ENCODE measurements at places on chromosomes 4 and X.

- DNase-seq = no peak
Measured at GRCh38 chr4:53709693-53710092, 118.4 kb upstream of the LNX1 start.

DNA sequence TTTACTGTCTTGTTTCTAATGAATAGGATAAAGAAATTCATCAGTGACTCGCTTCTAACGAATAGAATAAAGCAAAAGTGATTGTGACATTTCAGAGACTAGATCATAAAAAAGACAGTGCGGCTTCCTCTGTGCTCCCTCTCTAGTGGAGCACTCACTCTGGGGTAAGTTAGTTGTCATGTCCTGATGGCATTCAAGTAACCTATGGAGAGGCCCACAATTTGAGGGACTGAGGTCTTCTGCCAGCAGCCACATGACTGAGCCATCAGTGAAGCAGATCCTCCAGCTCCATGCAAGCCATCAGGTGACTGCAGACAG is 72.4 kb downstream of the YIPF6 start:
- DNase-seq = no peak

DNA sequence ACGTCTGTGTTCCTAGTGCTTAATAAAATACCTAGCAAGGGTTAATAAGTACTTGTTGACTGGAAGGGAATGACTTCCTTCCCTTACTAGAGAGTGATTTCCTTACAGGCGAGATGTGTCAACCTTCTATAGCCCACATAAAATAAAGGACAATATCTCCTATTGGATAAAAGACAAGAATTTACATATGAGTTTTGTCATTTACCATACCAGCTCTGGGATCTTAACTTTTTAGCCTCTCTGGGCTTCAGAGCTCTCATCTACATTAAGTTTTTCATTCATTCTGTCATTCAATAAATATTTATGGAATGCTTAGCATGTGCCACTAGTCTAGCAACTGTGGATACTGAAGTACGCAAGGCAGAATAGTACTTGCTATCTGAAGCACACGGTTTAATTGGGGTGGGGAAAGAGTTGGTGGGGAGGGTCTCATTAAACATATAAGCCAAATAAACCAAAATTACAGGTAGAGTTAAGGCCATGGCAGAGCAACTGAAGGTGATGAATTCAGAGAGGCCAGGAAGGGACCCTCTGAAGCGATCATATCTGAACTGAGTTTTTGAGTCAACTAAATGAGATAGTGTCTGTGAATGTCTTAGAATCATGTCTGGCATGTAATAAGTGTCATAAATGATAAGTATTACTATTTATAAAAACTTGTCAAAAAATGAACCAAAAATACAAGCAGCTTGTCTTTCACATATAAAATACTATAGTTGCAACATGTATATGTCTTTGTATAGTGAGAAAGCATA is 91.6 kb upstream of the BMP2K start:
- DNase-seq = no peak

- DNase-seq = no peak
Measured at GRCh38 chr4:114284629-114285028, 305.2 kb upstream of the ARSJ start.

- no peak for DNase-seq
Measured at GRCh38 chr4:41332510-41333054, 75.9 kb downstream of the UCHL1 start.

- DNase-seq = no peak
Measured at GRCh38 chr4:164937576-164938270, 39.7 kb downstream of the TRIM61 start.

DNA sequence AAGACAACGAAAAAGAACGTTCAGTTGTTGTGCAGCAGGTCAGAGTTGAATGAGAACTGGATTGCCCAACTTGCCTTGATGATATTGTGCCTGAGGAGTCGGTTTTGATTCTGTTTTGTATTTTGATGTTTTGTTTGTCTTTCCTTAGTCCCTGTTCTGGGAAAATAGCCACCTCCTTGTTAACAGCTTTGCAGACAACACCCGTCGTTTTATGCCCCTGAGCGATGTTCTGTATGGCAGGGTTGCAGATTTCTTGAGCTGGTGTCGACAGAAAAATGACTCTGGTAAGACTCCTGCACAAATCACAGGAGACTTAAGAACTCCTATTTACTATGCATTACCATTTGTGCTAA is 4.5 kb downstream of the BST1 start:
- no peak for DNase-seq

- no peak for DNase-seq
Measured at GRCh38 chrX:105822138-105823091, at the start of gene NRK. Gene NRK (plus strand): TSS chrX:105822539. CDS start chrX:105822846, 307 bp downstream.

GRCh38 chrX:44002567-44002966 is 29.4 kb upstream of the NDP start:
- DNase-seq = no peak

DNA sequence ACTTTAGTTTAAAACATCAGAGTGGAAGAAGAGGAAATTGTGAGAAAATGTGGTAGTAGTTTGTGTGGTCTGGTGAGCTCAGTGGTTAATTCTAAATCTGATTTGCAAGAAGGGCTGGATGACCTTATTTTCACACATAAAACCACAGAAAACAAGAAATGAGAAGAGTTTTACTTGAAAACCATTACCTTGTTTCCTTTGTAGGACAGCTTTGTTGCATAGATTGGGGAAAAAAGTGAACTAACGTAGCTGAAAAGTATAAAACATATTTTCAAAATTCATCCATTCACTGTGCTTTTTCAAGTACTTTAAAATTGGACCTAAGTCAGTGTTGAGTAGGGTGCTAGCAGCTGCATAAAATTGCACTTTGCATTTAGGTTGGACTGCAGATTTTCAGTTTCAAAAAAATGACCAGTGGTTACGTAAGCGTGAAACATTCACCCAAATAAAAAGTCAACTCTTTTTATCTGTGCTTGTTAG is 211.3 kb downstream of the ARHGAP10 start:
- DNase-seq = no peak

DNA sequence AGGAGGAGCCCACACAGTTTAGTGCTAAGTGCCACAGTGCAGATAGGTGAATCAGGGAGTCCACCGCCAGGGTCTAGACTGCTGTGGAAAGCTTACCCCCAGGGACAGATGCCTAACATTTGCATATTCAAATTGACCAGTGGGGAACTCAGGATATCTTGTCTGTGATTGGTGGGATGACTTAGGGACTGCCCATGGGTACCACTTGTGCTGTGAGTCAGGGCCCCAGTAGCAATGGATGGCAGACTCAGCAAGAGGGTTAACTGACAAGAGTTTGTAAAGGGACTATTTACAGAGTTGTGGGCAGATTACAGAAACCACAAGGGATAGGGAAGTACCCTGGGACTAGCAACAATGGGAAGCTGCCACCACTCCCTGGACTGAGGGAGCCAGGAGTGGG is 282.1 kb downstream of the BCOR start:
- DNase-seq = no peak

GRCh38 chrX:119646515-119646914 is 40.3 kb upstream of the NKRF start:
- no peak for DNase-seq

Data from C1 segment of cervical spinal cord (tissue), 14 donors.